Cortex of kidney (tissue), 1 donor: ENCODE measurements at places on chromosomes 3 and 15.

DNA sequence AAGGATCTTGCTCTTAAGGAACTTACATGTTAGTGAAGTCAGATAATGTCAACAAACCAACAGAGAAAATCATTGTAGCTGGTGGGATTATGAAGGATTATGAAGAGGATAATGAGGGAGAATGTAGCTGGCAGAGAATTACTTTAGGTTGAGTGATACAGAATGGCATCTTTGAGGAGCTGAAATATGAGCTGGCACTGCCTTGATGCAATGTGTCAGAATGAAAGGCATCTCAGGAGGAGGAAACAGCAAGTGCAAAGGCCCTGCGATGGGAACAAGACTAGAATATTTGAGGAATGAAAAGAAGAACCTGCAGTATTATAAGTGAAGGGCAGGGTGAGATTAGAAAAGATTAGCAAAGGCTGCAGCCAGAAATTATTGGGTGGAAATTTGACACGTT, 237.2 kb upstream of the ADAMTS9 start:
- DNase-seq, result no peak

DNA sequence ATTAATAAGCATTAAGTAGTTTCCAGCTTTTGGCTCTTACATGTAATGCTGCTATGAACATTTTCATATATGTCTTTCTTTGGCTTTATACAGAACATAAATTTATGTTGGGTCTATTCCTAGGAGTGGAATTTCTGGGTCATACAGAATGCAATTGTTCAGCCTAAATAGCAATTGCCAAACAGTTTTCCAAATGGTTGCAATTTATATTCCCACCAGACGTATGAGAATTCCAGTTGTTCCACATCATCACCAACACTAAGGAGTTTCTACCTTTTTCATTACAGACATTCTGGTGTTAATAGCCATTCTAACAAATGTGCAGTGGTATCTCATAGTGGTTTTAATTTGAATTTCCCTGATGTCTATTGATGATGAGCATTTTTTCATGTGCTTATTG, 160.1 kb upstream of the TMC3 start:
- DNase-seq, result no peak

GRCh38 chr3:127287840-127288239, at the start of gene PRR20G:
Gene PRR20G (minus strand): TSS chr3:127288046. CDS start chr3:127287365, 681 bp downstream.
- no peak for DNase-seq

GRCh38 chr15:72865486-72865885, 81.9 kb upstream of the ADPGK start:
- no peak for DNase-seq

DNA sequence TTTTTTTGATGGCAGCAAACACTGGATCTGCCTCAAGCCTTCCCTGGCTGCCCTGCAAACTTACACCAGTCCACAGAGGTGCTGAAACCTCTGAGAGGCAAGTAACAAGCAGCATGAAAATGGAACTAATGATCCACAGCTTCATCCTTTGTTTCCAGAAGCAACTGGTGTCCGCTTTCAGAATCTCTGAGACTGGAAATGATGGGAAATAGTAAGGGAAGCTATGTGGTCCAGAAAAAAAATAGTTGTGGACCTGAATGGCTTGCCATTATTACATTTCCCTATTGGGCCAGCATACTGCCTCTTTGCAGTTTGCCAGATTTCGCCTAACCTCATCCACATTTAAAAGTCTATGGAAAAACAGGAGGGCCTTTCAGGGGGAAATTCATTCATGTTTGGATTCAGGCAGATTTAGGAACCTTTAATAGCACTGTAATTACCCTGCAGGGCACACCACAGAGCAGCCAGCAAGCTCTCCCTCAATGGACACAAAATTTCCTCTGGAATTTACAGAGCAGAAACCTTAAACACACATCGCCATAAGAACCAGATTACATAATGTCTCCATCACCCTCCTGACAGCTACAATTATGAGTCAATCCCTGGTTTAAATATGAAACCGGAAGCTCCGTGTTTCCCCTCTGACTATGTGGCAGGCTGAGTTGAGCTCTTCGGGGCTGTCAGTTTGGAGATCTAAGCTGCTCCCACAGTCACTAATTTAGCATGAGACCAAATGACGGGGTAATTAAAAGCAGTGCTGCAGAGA, 134.4 kb downstream of the TMCO5A start:
- no peak for DNase-seq

GRCh38 chr15:89194608-89195007, 26.8 kb downstream of the RLBP1 start:
- no peak for DNase-seq

- DNase-seq, result no peak
These were observed 102.1 kb upstream of the CMC1 start for GRCh38 chr3:28139288-28139687.
